Bronchial epithelial cell (primary cell): ENCODE measurements at places on chromosomes 6 and 20.

GRCh38 chr20:43723735-43724134, 3.1 kb downstream of the GTSF1L start:
- no peak for DNase-seq

DNA sequence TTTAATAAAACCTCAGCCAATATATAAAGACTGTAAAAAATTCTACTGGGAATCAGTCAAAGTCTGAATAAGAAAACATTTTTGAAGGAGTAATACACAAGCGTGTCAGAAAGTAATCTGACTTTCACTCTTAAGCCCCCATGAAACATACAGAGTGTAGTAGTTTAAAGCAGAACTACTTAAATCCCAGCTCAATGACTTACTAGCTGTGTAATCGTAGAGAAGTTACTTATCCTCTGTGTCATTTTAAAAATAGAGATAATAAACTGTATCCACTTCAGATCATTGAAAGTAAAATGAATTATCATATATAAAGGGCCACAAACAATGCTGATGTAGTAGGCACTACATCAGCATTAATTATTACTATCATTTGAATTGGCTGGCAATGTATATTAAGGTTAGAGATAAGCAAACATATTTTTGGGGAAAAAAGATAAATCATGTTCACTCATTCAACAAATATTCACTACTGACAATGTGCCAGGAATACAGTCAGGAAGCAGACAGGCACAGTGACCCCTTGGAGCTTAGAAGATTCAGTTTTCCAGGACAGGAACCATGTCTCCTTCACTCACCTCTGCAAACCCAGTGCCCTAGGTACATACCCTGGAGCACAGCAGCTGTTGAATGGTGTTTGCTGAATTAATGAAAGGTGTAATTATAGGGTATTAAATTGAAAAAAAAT, 14.4 kb downstream of the REPS1 start:
- DNase-seq = no peak

DNA sequence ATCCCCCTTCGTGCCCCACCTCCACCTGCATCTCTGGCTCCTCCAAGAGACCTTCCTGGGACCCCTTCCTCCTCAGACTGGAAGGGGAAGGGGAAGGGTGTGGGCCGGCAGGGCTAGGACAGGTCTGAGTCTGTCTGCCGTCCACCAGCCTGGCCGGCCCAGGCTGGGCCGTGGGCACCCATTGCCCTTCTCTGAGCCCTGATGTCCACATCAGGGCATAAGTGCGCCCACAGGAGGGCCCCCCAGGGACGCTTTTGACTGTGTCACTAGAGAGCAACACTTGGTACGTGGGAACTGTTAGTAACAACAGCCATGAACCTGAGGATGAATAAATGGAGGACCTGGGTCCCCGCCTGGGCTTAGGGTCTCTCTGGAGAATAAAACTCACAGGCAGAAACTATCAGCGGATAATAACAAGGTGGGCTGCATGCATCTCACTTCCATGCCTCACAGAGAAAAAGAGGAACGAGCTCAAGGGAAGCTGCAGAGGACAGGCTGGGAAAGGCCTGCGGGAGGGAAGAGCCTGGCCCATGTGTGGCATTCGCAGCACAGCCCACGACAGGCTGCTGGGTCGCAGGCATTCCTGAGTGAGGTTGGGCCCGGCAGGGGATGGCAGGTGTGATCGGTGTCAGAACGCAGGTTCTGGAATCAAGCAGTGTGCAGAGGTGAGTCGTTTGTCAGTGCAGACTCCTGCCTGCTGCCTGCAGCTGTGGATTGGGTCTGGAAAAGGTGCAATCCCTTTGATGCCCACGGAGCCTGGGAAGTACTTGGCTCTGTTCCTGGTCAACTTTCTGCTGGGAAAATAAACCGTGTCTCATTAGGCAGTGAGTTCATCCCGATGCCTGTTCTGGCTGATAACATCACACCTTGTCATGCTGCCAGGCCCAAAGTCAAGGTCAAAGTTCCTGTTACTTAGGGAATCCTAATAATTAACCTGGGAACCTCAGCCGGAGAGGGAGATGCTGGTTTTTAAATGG, 60.9 kb downstream of the BCAS4 start:
- DNase-seq = peak; percentile 53

DNA sequence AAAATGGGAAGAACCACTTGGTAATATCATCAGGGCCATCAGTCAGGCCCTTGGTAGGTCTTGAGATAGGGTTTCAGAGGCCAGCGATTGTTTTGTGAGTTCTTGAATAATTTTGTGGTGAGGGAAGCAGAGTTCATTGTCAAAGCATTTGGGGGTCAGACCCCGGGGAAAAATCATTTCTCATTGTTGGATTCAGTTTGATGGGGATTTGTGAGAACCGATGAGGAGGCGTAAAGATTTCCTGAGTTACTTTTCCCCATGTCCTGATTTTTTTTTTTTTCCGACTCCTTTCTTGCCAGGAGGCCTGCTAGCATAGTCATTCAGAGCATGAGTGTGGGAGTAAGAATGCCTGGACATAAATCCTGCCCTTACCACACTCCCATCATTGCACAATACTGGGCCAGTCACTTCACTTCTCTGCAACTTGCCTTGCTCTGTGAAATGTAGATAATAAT, 60.3 kb downstream of the TSHZ2 start:
- DNase-seq = peak; percentile 85

GRCh38 chr6:142058551-142059290, 74.0 kb upstream of the GJE1 start:
- no peak for DNase-seq

DNA sequence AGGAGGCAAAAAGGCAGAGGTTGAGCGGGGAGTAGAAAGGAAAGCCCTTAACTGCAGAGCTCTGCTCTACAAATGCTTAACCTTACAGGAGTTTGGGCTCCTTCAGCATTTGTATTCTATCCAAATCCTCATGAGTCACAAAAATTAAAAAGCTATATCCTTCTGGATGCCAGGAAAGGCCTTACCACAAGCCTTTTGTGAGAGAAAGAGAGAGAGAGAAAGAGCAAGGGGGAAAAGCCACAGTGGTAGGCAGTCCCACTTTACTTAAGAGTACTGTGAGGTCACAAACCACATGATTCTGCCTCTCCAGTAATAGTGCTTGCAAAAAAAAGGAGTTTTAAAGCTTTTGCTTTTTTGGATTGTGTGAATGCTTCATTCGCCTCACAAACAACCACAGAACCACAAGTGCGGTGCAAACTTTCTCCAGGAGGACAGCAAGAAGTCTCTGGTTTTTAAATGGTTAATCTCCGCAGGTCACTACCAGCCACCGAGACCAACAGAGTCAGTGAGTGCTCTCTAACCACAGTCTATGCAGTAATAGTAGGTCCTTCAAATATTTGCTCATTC, at the start of gene RUNX2:
Gene RUNX2 (plus strand): TSS at position 375 of the 567 bp plus-strand sequence. CDS start 397 bp downstream, outside the sequence.
- peak; percentile 69 for DNase-seq

GRCh38 chr6:21807299-21808044, 213.9 kb downstream of the SOX4 start:
- DNase-seq = no peak

DNA sequence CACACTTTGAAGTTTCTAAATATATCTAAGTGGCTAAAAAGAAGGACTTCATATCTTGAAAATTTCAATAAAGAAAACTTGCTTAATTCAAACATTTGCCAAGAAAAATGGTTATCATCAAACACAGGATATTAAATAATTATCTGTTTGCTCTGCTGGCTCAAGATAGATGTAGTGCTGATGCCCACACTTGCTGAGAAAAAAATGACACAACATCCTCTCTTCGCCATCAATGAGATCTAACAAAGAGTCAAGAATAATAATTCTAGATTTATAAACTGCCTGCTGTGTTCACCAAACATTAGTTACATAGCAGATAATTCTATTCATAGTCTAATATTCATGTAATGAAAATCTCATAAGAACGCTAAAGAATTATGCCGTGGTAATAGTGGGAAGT, 93.6 kb downstream of the EPHA7 start:
- no peak for DNase-seq

GRCh38 chr6:101711518-101711917, 318.0 kb downstream of the GRIK2 start:
- DNase-seq = no peak

GRCh38 chr6:40444312-40444711, 142.9 kb downstream of the LRFN2 start:
- DNase-seq = no peak

DNA sequence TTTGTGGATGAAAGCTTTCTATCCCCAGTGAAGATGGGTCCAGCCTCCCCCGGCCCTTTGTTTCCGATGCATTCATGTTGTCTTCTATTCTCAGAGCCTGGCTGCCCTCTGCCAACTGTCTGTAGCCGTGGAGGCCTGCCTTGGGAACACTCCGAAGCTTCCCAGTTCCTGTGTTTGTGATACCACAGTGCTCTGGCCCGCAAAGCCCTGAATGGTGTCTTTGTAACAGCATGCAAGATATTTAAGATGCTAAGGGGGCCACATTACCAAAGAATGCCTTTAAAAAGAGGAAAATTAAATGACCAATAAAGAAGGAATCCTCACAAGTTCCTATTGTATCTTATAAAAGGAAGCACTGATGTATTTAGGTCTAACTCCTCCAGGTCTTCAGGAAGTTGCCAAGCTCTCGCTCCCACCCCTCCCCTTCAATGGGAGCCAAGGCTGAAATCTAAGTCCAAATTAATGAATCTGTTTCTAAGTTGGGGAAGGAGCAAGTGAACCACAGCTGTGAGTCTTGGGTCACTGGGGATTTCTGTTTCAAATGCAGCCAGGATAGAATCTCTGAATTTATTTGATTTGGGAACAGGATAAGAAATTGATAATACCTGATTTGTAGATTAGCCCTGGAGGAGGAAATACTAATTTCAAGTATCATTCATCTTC, 596.1 kb downstream of the QKI start:
- no peak for DNase-seq

DNA sequence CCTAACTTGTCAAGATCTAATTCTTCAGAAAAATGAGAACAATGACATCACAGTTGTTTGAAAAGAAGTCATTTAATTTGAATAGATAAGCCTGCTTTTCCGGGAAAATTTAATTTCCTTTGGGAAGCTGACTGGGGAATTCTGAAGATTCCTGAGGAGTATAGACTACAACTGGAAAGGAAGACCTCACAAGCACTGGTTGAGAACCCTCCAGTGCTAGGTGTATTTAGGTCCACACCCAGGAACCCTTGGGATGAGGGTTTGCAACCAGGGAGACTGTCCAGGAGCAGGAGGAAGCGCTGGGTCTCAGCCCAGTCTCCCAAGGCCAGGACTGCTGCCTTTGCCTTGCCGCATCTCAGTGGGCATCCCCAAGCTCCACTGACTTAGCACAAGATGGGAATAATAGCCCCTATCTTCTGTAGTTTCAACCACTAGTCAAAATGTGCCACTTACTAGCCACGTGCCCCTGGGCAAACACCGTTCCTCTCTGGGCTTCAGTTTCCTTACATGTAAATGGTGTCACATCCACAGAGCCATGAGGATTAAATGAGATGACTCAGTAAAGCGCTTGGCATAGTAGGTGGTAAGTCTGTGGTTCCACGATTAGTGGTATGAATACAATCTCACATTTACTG, 6.9 kb upstream of the CD93 start:
- DNase-seq = peak; percentile 42

DNA sequence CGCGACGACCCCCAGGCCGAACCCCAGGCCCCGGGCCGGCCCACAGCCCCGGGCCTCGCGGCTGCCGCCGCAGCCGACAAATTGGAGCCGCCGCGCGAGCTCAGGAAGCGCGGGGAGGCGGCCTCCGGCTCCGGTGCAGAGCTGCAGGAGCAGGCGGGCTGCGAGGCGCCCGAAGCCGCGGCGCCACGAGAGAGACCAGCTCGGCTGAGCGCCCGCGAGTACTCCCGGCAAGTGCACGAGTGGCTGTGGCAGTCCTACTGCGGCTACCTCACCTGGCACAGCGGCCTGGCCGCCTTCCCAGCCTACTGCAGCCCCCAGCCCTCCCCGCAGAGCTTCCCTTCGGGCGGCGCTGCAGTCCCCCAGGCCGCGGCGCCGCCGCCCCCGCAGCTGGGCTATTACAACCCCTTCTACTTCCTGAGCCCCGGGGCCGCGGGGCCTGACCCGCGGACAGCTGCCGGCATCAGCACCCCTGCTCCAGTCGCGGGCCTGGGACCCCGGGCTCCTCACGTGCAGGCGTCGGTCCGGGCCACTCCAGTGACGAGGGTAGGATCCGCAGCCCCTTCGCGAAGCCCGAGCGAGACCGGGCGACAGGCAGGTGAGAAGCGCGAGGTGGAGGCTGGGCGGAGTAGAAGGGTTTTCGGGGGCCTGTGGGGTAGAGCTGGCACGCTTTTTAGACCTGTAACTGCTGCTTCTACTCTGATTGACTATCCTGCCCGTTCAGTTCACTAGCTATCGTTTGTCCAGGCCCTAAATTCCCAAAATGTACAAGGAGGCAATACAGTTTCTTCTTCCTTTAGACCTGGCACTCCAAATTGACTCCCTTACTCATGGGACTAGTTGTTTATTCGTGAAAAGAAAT, 654 bp downstream of the FAM8A1 start:
- DNase-seq = peak; percentile 20
